ENCODE measurements at places on chromosomes 2 and 18.

- DNase-seq = no peak
Measured at GRCh38 chr2:10467401-10467800, 19.3 kb upstream of the ODC1 start.

GRCh38 chr2:44763275-44763782 lies 178.2 kb upstream of the SIX3 start:
- no peak for DNase-seq

DNA sequence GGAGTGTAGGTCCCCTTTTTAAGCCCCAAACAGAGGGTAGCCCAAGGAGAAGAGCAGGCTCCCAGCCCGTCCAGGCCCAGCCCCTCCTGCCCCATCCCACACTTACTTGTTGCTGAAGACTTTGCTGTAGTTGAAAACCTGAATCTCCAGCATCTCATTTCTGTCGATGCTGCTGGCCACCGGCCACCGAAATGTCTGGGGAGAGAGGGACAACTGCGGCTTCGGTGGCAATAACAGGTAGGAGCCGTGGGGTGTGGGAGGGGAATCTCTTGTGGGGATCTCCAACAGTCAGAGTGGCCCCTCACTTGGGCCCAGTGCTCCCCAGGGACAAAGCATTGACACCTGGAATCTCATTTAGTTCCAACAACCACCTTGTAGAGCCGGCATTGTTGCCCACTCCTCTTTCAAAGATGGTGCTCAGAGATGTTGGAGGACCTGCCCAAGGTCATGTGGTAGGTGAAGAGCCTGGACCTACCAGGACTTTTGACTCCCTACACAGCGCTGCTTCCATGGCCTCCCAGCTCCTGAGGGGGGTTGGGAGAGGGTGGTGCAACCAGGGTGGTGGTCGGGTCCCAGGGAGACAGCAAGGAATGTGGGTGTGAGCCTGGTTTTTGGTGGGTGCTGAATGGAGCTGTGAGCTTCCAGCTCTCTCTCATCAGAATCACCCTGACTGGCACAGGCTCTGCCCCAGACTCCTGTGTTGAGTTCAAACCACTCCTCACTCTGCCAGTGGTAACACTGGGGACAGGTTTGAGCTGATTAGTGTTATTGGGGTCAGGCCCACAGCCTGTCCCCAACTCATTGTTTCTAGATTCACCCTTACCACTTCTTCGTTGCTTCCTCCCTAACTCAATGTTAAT lies 50.0 kb upstream of the OTOF start:
- DNase-seq = no peak

DNA sequence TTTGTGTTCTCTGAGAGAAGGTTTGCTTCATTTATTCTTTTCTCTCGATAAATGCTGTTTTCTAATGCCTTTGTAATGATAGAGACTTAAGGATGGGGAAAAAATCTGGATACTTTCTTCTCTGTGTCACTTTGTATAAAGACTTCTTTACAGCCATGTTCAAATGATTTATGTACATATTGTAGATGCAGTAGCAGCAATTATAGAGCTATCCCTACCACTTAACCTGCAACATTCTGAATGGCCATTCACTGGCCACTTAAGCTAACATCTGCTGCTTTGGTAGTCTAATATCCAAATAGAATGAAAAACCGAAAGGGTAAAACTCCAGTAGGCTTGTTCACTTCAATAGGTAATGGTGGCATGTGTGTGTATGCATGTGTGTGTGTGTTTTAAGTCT lies 97.8 kb downstream of the CSRNP3 start:
- no peak for DNase-seq

- DNase-seq = no peak
Measured at GRCh38 chr2:174595891-174596397, 1.7 kb downstream of the WIPF1 start.

DNA sequence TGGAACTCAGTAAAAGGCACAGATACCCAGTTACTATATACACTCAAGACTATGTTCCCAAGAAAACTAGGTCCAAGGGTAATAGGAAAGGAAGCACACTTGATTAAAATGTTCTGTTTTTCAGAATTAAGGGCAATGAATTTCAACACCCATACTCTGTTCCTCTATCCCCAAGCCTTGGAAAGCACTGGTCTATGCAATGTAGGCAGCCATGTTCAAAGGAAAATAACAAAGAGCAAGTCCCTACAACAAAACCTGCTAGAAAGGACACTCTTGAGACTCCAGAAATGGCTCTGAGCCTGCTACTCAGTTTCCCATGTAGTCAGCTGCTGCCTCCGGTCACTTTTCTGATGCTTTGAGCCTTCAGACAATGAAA lies 6.8 kb downstream of the CYB5A start:
- no peak for DNase-seq

DNA sequence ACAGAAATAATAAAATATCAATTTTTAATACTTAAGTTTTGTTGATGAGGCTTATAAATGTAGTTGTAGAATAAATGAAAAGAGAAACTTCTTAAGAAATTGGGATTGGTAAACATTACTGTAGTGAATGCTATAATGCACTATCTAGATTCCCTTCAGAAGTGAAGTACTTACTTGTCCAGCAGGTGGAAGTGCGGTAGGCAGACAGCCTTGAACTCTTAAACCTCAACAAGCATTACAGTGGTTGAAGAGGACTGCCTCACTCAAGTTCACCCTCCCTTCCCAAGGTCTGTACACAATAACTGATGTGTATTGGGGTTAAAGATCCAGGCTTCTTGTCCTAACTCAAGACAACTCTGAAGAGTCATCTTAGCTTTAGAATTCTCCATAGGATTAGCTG lies 931.0 kb upstream of the LRRTM1 start:
- DNase-seq = no peak

DNA sequence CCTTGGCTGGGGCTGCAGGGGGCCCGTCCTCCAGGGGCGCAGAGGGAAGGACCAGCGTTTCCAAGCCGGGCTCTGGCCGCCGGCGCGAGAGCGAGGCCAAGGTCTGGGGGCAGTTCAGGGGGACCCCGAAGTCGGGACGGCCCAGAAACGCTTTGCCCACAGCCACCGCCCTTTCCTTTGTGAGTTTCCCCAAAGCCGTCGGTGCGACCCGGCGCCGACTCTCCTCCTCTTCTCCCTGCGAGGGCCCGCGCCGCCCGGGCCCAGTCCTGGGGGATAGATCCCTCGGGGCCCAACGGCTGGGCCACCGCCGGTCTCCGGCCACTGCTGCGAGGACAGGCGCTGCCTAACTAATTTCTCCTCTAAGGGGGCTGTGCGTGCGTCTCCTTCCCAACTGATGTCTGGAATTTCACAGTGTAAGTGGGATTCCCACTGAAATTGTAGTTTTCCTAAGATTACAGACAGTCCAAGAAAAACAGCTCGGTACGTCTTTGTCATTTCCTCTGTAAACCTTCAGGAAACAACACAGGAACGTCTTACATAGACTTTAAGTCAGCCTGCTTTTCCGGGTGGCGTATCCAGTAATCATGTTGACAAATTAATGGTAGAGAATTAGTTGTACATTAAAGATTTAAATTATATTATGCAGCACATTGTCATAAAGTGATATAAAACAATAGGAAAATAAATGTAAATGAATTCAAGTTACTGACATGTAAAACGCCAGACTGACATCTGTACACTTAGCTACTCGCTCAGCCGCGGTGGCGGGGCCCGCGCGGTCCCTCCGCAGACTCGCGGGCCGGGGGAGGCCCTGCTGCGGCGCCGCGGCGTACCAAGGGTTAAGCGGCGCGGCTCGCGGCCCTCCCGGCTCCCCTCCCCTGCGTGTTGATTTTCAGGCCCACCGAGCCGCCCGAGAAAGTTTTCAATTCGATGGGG lies 139.4 kb upstream of the SIX3 start:
- no peak for DNase-seq

GRCh38 chr2:157758586-157758985 lies 117.5 kb downstream of the ACVR1 start:
- no peak for DNase-seq

- no peak for DNase-seq
Measured at GRCh38 chr18:73626859-73627258, 520.8 kb downstream of the FBXO15 start.
